Left lung (tissue), 14 donors: ENCODE measurements at places on chromosomes 3 and 15.

- DNase-seq, result no peak
Observed at GRCh38 chr3:54223063-54223462, 100.7 kb downstream of the CACNA2D3 start.

GRCh38 chr3:16426029-16426400 is 87.5 kb downstream of the RFTN1 start:
- DNase-seq, result no peak

- no peak for DNase-seq
Observed at GRCh38 chr3:11601446-11602238, 42.1 kb downstream of the VGLL4 start.

- no peak for DNase-seq
Observed at GRCh38 chr3:57110214-57110613, 49.8 kb downstream of the SPATA12 start.

DNA sequence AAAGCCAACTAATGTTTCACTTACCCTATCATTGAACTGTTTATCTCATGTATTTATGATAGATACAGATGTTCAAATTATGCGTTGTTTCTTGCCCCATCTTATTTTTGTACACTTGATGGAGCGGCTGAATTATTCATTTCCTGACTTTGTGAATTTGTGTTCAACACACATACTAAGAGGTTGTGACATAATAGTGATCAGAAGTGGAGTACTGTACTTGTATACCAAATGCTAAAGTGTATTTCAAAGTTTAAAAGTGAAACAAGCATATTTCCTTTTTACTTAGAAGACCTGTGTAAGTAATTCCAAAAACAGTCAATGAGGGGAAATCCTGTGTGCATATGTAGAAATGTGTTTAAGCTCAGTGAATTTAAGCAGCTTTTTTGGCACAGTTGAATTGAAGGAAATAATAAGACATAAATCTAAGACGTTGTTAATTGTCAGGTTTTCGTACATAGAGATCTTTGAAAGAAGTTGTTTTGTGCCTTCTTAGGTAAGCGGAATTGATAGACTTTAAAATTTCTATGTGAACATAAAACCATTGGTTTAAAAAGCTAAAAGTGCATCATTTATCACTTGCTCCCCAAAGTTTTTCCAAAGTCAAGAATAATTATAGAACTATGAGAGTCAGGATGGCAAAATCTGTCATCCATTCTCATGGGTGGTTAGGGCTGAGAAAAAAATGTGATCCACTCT is 1.9 kb downstream of the NFKBIZ start:
- no peak for DNase-seq

GRCh38 chr15:100930306-100930848 is 11.2 kb downstream of the LRRK1 start:
- DNase-seq, result no peak

GRCh38 chr15:36422631-36423030 is 156.8 kb upstream of the CDIN1 start:
- DNase-seq, result no peak

DNA sequence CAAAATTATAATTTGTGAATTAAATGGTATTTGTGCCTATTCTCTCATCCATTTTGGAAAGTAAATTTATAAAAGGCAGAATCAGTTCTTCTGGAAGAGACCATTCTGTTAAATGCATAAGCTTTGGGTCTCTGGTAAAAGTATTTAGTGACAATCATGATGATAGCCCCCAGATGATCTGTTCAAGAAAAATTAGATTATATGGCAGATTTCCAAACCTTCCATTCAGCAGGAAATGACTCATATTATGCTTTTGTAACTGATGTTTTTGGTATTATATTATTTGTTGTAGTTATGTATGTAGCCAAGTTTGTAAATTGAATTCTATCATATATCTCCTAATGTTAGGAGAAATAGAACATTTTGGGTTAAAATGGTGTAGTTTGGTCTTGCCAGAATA is 340.8 kb upstream of the DPH6 start:
- no peak for DNase-seq

DNA sequence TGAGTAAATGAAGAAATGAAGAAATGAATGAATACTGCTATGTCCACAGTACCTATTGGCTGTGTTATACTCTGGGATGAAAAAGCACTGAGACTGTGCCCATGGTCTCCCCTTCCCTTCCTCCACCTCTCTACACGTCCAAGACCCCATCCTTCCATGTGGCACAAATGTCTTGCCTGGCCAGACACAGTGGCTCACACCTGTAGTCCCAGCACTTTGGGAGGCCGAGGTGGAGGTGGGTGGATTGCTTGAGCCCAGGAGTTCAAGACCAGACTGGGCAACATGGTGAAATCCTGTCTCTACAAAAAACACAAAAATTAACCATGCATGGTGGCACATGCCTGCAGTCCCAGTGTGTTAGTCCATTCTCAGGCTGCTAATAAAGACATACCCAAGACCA is 200.1 kb downstream of the FAM43A start:
- no peak for DNase-seq

GRCh38 chr3:89059211-89059925 is 48.1 kb upstream of the EPHA3 start:
- DNase-seq, result no peak

- DNase-seq, result no peak
Observed at GRCh38 chr3:75220932-75221331, 443.2 kb upstream of the FRG2C start.

DNA sequence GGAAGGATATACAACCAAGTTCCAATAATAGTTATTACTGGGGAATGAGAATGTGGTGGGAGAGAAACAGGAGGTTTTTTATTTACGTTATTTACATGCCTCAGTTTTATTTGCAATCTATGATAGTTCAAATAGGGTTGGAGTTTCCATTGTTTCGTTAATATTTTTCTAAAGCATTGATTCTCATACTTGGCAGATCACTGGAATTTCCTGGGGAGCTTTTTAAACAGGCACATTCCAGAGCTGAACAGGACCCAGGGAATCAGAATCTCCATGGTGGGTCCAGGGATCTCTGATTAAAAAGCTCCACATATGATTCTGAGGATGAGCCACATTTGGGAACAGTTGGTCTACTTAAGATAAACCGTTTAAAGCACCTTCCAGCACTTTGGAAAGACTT is 123.9 kb downstream of the IL20RB start:
- DNase-seq, result no peak

DNA sequence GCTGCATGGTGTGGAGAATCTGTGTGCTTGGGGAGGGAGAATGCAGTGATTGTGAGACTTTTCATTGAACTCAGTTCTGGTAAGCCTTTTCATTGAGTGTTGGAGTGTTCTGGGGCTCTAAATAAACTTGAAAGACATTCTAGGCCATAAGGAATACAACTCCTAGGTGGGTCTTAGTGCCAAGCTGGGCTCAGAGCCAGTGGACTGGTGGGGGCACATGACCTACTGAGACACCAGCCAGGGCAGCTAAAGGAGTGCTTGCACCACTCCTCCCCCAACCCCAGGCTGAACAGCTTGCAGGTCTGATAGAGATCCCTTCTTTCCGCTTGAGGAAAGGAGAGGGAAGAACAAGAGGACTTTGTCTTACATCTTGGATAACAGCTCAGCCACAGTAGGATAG is 21.7 kb upstream of the KPNA4 start:
- DNase-seq, result no peak

- DNase-seq, result no peak
Observed at GRCh38 chr3:192216067-192216466, 511.3 kb downstream of the FGF12 start.

- no peak for DNase-seq
Observed at GRCh38 chr15:92693691-92694331, 38.2 kb upstream of the FAM174B start.

DNA sequence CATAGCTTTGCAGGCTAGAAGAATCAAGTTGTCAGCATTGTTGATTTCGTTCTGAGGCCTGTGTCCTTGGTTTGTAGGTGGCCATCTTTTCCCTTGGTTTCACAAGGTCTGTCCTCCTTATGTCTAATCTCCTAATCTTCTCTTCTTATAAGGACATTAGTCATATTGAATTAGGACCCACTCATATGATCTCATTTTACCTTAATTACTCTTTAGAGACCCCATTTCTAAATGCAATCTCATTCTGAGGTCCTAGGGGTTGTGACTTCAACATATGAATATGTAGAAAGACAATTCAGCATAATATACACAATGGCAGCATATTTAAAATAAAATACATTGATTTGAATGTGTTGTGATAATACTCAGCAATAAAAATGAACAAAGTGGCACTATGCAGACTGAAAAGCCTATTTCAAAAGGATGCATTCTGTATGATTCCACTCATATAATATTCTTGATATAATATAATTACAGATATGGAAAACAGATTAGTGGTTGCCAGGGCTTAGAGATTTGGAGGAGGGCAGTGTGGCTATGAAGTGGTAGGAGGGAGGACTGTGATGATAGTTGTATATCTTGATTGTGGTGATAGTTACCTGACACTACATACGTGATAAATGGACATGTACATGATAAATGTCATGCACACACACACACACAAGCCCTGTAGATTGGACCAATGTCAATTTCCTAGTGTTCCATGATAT is 431.0 kb downstream of the EPHA6 start:
- DNase-seq, result no peak

- no peak for DNase-seq
Observed at GRCh38 chr3:187013159-187013716, 82.9 kb downstream of the ST6GAL1 start.

GRCh38 chr3:108100906-108101660 is 10.3 kb upstream of the CD47 start:
- DNase-seq, result no peak
